ENCODE measurements at places on chromosomes 5 and 9. TPM values are rescaled to one million over a fixed set of nuclear protein-coding genes. Genes with fewer than 3 reads are reported as not detected.

The KCNT1 gene
- total RNA-seq: not detected

The PRDM9 gene
- total RNA-seq: not detected

The EIF4EBP3 gene
- 0.74 TPM for total RNA-seq

The OR13C3 gene
- not detected for total RNA-seq

The SCGB3A2 gene
- total RNA-seq: not detected

The FAXDC2 gene
- total RNA-seq: 17.4 TPM

The NOXA1 gene
- 0.36 TPM for total RNA-seq

The ATP6V1G1 gene
- 88.2 TPM for total RNA-seq

The IL7R gene
- 0.90 TPM for total RNA-seq

The GHR gene
- 4.3 TPM for total RNA-seq

The RNF183 gene
- not detected for total RNA-seq

The PCDHGA6 gene
- total RNA-seq: 7.4 TPM

The TMOD1 gene
- total RNA-seq: 0.18 TPM

The LCN9 gene
- total RNA-seq: not detected

The SERINC5 gene
- total RNA-seq: 17.1 TPM

The NEURL1B gene
- total RNA-seq: 2.5 TPM

The C9orf153 gene
- total RNA-seq: 0.45 TPM

The TOR4A gene
- 31.3 TPM for total RNA-seq

The PRLR gene
- 1.6 TPM for total RNA-seq

The KDM3B gene
- total RNA-seq: 89.5 TPM

The IRX2 gene
- total RNA-seq: 0.90 TPM

The NME5 gene
- 6.0 TPM for total RNA-seq

The KIAA0825 gene
- 12.2 TPM for total RNA-seq

The TNFSF8 gene
- total RNA-seq: not detected

The PDCD1LG2 gene
- total RNA-seq: 10.9 TPM

The SVEP1 gene
- total RNA-seq: 101 TPM

The FANCG gene
- 32.2 TPM for total RNA-seq

The PCDHB16 gene
- total RNA-seq: 0.25 TPM

The C1QTNF2 gene
- 2.0 TPM for total RNA-seq

The IFNA21 gene
- not detected for total RNA-seq

The LHX3 gene
- not detected for total RNA-seq

The DDX4 gene
- total RNA-seq: not detected

The PLEKHG4B gene
- not detected for total RNA-seq

The OLFML2A gene
- 1.7 TPM for total RNA-seq

The CENPK gene
- 1.4 TPM for total RNA-seq

The NEK6 gene
- total RNA-seq: 44.7 TPM

The HTR4 gene
- not detected for total RNA-seq

The CAMLG gene
- total RNA-seq: 42.4 TPM

The CDH6 gene
- 7.4 TPM for total RNA-seq

The NUDT2 gene
- total RNA-seq: 18.4 TPM

The WNK2 gene
- total RNA-seq: not detected

The CMYA5 gene
- 1.7 TPM for total RNA-seq

The PCDHB2 gene
- 0.82 TPM for total RNA-seq

The AFAP1L1 gene
- total RNA-seq: 10.8 TPM

The TAF1L gene
- total RNA-seq: not detected

The LHX6 gene
- not detected for total RNA-seq

The PCDHA8 gene
- 0.25 TPM for total RNA-seq

The IL11RA gene
- total RNA-seq: 23.8 TPM

The CTNND2 gene
- 1.9 TPM for total RNA-seq

The MELK gene
- total RNA-seq: 2.9 TPM

The MLLT3 gene
- total RNA-seq: 19.8 TPM

The TRIM14 gene
- total RNA-seq: 2.0 TPM

The FRMD3 gene
- 2.0 TPM for total RNA-seq

The ERAP2 gene
- 9.6 TPM for total RNA-seq

The TMEM267 gene
- total RNA-seq: 35.8 TPM

The ZNF879 gene
- total RNA-seq: 5.2 TPM

The SNCB gene
- total RNA-seq: not detected

Data from fibroblast of the aortic adventitia (primary cell).